ENCODE measurements at places on chromosomes 6 and 20. TPM values are rescaled to one million over a fixed set of nuclear protein-coding genes. Genes with fewer than 3 reads are reported as not detected.

Gene PCMTD2
- 55.6 TPM for total RNA-seq

Gene MYBL2
- 16.8 TPM for total RNA-seq

Gene FERMT1
- 5.2 TPM for total RNA-seq

Gene GPX5
- not detected for total RNA-seq

Gene CRISP2
- total RNA-seq = not detected

Gene DLL1
- total RNA-seq = 1.3 TPM

Gene SLC44A4
- total RNA-seq = not detected

Gene LHFPL5
- total RNA-seq = not detected

Gene CTCFL
- total RNA-seq = not detected

Gene PSMB8
- 41.2 TPM for total RNA-seq

Gene TSBP1
- not detected for total RNA-seq

Gene SLC16A10
- 0.33 TPM for total RNA-seq

Gene RARS2
- total RNA-seq = 39.5 TPM

Gene PROKR2
- total RNA-seq = not detected

Gene DPPA5
- not detected for total RNA-seq

Gene HLA-DRB1
- not detected for total RNA-seq

Gene ULBP1
- 0.12 TPM for total RNA-seq

Gene TFAP2C
- total RNA-seq = 9.5 TPM

Gene BPIFB1
- total RNA-seq = not detected

Gene PTGIS
- total RNA-seq = 58.2 TPM

Gene IP6K3
- total RNA-seq = 0.22 TPM

Gene ADGRF4
- 0.33 TPM for total RNA-seq

Gene XKR7
- not detected for total RNA-seq

Gene RWDD2A
- 5.5 TPM for total RNA-seq

Gene PREP
- 16.3 TPM for total RNA-seq

Gene JPH2
- total RNA-seq = 3.0 TPM

Gene E2F1
- 24.3 TPM for total RNA-seq

Gene HS3ST5
- 2.0 TPM for total RNA-seq

Gene MATN4
- total RNA-seq = 0.11 TPM

Gene OR2B2
- total RNA-seq = not detected

Gene NKX2-2
- total RNA-seq = not detected

Gene ACSS1
- total RNA-seq = 6.6 TPM

Gene BCL2L1
- 56.2 TPM for total RNA-seq

Gene SLC13A3
- total RNA-seq = 3.1 TPM

Gene RBM12
- 49.8 TPM for total RNA-seq

Gene NEURL2
- total RNA-seq = 6.1 TPM

Gene KCNK15
- total RNA-seq = 1.6 TPM

Gene OR12D3
- not detected for total RNA-seq

Gene FAM83B
- total RNA-seq = 0.12 TPM

Gene SPEF1
- total RNA-seq = 0.25 TPM

Gene LRRN4
- total RNA-seq = not detected

Gene CALHM5
- 3.0 TPM for total RNA-seq

Gene ULBP2
- 2.6 TPM for total RNA-seq

Gene ID4
- total RNA-seq = 15.8 TPM

Gene WFDC12
- not detected for total RNA-seq

Gene TAGAP
- total RNA-seq = not detected

Gene LY6G6F
- total RNA-seq = not detected

Gene BNIP5
- not detected for total RNA-seq

Gene PRSS35
- 3.2 TPM for total RNA-seq

Gene RIPOR2
- total RNA-seq = 8.7 TPM

Gene GZF1
- 40.1 TPM for total RNA-seq

Gene MMS22L
- total RNA-seq = 40.2 TPM

Gene DEFB132
- not detected for total RNA-seq

Gene PPDPF
- total RNA-seq = 36.0 TPM

Data from uterine smooth muscle cell (primary cell).